ENCODE measurements at places on chromosomes 5 and 9.
A peak's percentile ranks its signal among the peaks of the same experiment; 100 is the strongest.

GRCh38 chr5:80871541-80871961 is 88.6 kb upstream of the RASGRF2 start:
- H3K27ac ChIP-seq: no peak overlapping the region
- H3K4me3 ChIP-seq: no peak overlapping the region
- DNase-seq: peak; percentile 74
- peaks cover 8% of the 10 kb centered on the region for H3K36me3 ChIP-seq

GRCh38 chr5:1895739-1896420 is 13.2 kb upstream of the IRX4 start:
- H3K4me1 ChIP-seq: no peaks in the 10 kb centered on the region
- H3K4me3 ChIP-seq: no peak overlapping the region
- no peak for DNase-seq
- H3K36me3 ChIP-seq: no peaks in the 10 kb centered on the region
- peaks cover 34% of the 10 kb centered on the region for H3K27me3 ChIP-seq

DNA sequence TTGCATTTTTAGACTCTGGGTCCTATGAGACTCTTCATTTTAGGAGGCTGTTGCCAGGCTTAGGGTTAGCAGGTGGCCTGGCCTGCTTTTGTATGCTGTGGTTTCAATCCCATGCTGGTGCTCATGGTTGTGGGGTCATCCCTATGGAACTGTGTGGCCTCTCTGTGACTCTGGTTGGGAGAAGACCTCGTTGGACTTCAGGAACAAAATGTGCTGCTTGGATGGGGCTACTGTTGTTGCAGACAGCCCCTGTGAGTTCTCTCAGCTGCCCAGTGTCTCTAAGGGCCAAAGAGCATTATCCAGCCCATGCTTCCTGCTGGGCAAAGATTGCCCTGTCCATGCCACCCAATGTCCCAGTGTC is 169.5 kb upstream of the S1PR3 start:
- H3K27me3 ChIP-seq: peaks cover 5% of the 10 kb centered on the region
- no peaks in the 10 kb centered on the region for H3K36me3 ChIP-seq
- H3K27ac ChIP-seq: no peak overlapping the region
- DNase-seq: no peak
- H3K4me3 ChIP-seq: no peak overlapping the region

DNA sequence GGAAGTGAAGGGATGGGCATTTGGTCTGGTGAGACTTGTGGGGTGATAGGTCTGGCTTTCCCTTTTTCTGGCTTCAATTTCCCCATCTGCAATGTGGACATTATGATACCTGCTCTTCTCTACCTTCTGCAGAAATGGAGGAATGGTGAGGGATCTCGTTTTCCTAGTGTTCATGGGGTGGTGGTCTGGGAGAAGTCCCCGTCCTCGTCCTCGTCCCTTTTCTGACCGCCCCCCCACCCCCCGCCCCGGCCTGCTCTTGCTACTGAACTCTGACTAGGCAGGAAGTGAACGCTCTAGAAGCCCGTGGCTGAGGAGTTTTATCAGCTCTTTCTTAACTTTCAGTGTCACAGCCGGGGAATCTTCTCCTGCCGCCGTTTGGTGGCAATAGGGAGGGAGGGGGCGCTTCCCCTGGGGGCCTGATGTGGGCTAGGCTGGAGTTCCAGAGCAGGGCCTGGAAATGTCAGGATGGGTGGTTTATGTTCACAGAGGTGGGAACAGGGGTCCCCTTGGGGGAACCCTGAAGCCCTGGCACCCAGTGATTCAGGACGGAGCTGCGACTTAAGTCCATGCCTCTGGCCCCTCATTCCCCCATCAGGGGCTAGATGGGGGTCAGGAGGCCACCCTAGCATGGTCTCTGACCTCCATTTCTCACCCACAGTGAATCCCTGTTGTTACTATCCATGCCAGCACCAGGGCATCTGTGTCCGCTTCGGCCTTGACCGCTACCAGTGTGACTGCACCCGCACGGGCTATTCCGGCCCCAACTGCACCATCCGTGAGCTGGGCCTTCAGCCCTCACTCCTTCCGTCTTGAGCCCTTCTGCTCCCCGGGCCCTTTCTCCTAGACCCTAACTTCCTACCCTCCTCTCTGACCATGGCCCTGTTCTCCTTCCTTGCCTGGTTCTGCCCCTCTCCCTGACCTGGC is 6.7 kb downstream of the PTGS1 start:
- H3K4me1 ChIP-seq: peaks cover 39% of the 10 kb centered on the region
- H3K36me3 ChIP-seq: peaks cover 38% of the 10 kb centered on the region
- H3K27ac ChIP-seq: peak overlapping the region; percentile 76
- DNase-seq: peak; percentile 36
- no peak overlapping the region for H3K4me3 ChIP-seq

DNA sequence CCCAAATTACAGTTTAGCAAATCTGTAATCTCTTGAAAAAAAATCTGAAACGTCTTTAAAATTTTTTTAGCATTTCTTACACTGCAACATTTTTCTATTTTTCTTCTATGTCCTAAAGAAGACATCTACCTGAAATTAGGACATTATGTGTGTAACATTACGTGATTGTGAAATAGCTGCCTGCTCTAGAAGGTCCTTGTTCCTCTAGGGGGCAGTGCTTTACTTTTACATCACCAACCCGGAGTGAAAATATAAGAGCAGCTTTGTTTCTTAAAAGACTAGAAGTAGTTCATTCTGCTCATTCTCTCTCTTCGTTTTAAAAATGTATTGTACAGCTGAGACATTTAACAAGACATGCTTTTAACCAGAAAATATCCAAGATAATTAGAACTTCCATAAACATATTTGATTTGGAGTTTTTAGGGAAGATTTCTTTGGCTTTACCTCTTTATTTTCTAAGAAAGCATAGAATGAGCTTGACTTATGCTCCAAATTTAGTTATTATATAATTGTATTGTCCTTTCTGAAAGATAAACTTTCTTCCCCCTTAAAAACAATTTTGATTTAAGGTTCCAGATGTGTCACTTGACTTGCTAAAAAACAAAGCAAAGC is 48.1 kb upstream of the RIOK2 start:
- H3K4me1 ChIP-seq: no peaks in the 10 kb centered on the region
- H3K4me3 ChIP-seq: no peak overlapping the region
- no peaks in the 10 kb centered on the region for H3K27me3 ChIP-seq
- peak; percentile 86 for DNase-seq
- no peak overlapping the region for H3K27ac ChIP-seq
- no peaks in the 10 kb centered on the region for H3K36me3 ChIP-seq

Data from IMR-90 (cell line).